NCI-H1105 treated with DMSO at 0.1 percent for 48 hours (cell line): ENCODE measurements at places on chromosomes 2 and 18.
A peak's percentile ranks its signal among the peaks of the same experiment; 100 is the strongest.

DNA sequence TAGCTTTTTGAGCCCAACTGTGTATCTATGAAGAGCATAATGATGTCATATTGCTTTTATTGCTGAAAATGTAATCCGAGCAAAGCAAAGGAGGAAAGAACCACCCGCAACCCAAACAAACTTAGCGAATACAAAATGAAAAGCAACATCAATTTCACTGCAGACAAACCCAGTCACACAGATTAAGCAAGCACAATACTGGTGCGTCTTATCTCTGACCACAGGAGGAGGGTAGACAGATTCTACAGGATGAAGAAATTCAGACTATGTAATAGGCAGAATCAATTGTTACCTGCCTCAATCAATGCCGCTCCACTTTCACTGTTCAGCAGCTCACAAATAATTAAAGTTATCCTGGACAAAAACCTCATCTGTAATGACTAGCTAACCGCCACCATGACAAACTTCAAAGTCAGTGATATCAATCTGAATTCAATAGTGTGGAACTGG, 115.5 kb upstream of the SP3 start:
- DNase-seq, result no peak

DNA sequence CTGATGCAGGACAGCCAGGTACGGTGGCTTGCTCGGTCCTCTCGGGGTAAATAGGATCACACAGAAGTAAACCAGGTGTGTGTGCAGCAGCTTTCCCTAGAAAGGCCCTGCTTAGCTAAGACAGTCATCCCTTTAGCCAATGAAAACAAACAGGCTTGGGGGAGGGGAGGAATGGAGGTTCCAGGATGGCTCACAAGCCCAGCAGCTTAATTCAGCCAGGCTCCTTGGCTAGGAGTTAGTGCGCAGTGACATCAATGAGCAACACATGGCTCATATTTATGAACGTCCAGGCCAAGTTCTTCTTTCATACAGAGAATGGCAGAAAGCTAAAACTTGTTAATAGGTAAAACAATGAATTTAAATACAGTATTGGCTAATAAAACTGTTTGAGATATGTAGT, 10.2 kb downstream of the IAH1 start:
- DNase-seq, result no peak

DNA sequence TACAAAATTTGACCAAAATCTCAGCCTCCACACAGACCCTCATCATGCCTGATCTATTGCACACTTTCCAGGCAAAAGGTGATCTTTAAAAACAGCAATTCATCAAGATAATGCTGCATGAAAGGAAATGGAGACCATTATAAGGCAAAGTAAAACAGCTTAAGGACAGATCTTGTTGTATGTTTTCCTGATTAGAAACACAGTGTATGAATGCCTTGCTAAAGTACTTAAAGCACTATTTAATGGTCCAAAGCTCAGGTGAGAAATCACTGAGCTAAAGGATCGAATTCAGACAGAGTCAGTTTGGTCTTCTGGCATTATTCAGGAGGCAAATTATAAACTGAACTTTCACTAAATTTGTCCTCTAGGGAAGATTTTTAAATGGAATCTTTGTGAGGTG, 18.7 kb upstream of the FTCDNL1 start:
- no peak for DNase-seq

GRCh38 chr2:64259312-64259711, 115.1 kb upstream of the PELI1 start:
- peak; percentile 79 for DNase-seq

- DNase-seq, result no peak
Observed at GRCh38 chr2:228735697-228736096, 535.4 kb downstream of the PID1 start.

GRCh38 chr2:196338440-196338839, 167.1 kb upstream of the STK17B start:
- DNase-seq, result no peak
